ENCODE measurements at places on chromosomes 6 and 20.

DNA sequence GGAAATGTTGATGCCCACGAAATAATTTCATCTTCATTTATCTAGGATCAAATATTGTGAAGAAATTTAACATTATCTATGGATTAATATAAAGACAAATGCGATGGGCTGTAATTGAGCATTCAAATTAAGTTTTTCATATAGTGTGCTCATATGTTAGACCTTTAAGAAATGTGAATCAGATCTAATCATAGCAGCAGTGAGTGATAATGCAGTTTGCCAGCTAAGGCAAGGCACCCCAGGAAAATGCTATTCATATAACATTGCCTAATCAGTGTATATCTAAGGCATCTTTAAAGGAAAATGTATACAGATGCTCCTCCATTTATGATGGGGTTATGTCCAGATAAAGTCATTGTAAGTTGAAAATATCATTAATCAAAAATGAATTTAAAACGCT is 135.2 kb downstream of the KCNQ5 start:
- DNase-seq = no peak

DNA sequence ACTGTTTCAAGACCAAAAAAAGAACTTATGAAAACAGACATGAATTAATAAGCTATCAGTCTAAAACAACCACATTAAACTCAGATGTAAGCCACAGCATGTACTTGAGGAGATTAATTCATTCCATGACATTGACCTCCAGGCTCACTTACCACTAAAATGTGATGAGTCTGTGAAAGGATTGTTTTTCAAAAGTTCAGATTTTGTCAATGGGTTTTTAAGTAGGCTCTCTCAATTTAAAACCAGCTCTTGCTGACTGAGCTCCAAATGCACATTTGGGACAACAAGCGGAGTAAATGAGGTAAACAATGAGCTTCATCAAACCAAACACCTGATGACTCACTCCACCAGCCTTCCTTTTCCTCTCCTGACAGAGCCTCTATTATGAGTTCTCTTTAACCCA is 197.0 kb downstream of the SIM1 start:
- DNase-seq = no peak

- DNase-seq = peak; percentile 39
Measured at GRCh38 chr6:32973144-32974015, 5.0 kb downstream of the BRD2 start.

DNA sequence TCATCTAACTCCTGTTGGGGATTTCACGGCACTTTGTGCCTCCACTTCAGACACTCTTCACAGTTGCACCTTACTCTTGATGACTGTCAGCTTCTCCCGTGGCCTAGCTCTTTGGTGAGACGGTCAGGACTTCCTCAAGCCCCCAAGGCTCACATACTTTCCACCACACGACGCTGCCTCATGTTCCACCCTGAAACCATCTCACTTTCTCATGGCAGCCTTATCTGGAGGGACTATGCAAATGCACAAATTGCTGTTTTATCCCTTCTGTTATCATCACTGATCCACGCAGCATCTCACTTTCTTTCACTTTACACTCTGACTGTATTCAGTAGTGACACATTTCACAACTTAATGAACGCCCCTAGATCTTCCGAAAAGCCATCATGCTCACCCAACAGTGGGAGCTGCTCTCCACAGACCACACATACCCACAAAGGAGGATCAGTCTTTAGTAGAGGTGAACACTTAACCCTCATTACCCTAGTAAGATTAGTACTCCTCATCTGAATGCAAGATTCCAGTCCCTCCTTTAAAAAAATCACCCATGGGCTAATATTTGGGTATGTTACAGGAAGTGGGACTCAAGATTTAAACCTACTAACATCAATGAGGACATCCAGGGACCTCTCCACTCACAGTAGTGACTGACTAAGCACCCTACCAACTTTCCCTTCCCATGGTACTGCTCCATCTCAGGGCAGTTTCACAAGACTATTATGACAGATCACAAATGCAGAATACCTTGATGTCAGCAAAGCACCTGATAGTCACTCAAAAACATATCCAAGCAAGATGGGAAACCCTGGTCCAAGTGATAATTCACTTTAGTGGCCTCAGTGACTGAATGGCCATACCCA is 35.4 kb downstream of the FYN start:
- no peak for DNase-seq

GRCh38 chr20:50169329-50169823 is 15.9 kb upstream of the PEDS1 start:
- DNase-seq = peak; percentile 74

DNA sequence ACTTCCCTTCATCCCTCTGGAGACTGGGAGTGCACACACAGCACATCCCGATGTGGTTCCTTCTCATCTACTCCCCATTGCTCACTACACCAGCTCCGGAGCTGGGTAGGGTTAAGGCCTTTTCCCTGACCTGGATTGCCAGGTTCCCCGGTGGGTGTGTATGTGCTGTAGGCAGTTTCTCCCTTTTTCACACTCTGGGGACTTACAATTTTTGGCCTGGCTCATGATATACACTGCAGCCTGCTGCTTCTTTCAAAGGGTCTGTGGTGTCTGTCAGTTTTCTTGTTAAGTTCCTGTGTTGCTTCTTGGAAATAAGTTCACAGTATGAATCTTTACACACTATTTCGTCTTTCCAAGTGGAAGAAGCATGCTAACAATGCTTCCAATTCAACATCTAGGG is 405.5 kb downstream of the UTRN start:
- no peak for DNase-seq

DNA sequence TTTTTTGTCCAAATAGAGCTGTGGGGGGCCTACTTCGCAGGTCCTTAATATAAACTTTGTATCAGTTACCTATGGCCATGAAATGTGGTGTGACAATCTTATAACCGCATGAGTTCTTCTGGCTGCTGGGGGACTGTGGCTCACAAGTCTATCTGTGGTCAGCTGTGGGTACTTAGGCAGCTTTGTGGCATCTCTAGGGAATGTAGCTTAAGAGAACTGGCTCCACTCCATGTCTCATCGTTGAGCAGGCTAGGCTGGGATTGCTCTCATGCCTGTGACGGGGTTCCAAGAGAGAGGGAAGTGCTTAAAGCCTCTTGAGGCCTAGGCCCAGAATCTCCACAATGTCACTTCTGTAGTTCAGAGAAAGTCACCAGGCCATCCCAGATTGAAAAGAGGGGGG is 140.5 kb downstream of the BTBD3 start:
- DNase-seq = no peak

DNA sequence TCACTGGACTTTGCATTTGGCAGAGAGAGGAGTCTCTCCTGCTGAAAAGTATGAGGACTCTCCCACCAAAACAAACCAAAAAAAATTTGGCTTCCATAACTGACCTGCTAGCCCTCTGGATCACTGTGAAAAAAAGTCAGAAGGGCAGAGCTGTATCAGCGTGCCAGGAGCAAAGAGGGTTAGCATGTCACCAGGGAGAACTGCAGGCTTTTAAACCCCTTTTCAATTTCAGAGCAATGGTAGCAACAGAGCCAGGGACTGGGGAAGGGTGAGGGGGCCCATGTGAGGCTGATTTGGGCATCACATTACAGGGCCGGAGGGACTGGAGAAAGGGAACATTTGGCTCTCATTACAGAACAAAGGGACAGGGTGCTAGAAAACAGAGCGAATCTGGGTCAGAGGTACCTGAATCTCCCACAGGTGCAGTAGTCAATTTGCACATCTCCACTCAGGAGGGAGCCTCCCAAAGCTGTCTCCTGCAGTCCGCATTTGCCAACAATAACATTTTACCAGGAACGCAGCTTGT is 185.7 kb upstream of the EYA4 start:
- DNase-seq = no peak

DNA sequence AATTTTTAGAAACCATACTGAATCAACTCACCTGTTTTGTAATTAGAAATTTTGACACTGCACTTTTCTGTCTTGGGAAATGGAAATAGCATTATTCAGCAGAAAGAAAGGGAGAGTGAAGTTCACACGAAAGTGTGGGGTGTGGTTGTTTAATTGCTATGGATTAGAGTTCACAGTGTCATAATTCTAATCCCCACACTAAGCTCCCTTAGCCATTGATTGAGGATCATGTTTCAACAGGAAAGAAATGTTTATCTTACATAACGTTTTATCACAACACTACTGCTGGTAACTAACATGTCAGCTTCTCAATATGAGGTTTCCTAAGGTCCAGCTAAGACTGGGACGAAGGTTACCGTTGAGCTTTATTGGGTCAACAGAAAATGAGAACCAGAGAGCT is 31.4 kb upstream of the GSTA5 start:
- no peak for DNase-seq

DNA sequence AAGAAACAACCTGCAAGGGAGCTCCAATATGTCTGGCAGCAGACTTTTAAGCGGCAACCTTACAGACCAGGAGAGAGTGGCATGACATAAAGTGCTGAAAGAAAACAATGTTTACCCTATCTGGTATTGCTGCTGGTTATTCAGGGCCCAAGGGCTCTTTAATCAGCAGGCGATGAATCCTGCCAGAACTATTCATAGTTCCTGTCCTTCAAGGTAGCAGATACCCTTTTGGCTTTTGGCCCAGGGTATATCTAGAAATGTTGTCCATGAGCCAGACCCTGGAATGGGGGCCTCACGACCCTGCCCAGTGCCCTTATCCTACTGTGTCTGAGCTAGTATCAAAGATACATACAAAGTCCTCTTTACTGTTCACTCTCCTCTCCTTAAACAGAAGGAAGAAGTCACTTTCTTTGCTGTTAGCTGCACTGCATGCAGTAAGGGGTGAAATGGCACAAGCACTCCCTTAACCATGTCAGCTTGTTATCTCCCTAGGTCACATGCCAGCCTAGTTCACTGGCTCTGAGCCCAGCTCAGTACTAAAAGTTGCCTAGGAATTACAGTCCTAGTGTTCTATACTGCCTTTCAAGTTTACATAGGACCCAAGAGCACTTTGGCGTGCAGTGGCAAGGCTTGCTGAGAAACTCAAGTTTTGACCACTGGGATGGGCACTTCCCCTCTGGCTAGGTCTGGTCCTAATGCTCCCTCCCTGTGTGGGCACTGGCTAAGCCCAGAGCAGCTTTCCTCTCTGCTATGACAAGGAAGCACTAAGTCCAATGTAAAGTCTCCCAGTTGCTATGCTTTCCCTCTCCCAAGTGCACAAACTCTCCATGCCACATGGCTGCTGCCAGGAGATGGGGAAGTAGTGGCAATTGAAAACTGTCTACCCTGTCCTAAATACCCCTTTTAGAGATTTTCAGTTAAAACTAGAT is 122.0 kb downstream of the HTR1B start:
- DNase-seq = peak; percentile 25

DNA sequence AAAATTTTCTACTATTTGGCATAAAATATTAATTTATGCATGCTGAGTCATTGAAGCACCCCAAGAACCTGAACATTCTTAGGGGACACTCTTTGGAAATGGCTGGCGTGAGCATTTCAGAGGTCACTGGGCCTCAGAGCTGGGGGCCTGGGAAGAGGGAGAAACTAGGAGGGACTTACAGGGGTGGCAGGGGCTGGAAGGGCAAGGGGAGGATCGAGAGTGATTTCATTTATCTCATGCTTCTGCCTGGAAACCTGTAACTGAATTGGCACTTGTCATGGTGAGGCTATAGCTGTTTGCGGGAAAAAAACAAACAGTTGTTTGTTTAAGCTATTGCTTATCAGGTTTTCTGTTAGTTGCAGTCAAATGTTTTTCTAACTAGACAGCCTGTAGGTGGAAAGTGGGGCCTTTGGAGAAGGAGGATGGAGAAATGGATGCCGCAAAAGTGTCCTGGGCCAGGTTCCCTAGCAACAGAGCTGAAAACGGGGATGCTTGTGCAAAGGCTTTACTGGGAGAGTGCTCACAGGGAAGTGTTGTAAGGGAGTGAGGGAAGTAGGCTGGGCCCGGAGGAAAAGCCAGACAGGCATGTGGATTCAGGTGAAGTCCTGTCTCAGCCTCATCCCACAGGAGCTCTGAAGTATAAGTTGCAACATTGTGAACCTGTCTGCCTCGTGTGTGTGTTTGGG is 36.4 kb upstream of the KAT14 start:
- DNase-seq = no peak

GRCh38 chr6:16936893-16937292 is 165.0 kb upstream of the STMND1 start:
- DNase-seq = no peak

DNA sequence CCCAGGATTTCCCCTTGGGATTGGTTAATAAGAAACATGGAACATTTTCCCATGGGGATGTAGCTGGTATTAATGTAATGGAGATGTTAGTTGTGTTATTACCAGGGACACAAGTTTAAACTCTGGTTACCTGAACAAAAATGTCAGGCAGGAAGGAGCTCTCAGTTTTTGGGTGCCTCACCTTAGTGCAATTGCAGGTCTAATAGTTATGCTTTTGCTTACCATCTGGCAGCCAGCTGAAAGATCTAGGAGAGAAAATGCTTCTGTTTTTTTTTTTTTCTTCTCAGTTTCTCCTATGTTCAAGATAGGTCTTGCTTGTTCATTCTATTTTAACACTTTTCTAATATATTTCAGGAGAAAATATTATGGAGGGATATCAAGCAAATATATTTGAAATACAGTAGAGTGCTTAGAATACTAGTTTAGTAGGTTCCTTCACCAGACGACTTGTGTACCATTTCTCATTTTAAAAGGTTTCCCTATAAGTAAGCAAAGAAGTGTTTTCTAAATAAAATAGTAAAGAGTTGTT is 4.2 kb upstream of the UBE2J1 start:
- no peak for DNase-seq

GRCh38 chr20:10922941-10923340 is 249.1 kb upstream of the JAG1 start:
- DNase-seq = no peak

- peak; percentile 42 for DNase-seq
Measured at GRCh38 chr6:27630727-27631608, 158.1 kb upstream of the ZNF184 start.

- peak; percentile 86 for DNase-seq
Measured at GRCh38 chr6:14270925-14271788, 153.6 kb downstream of the CD83 start.

- DNase-seq = no peak
Measured at GRCh38 chr6:167697316-167697715, 129.4 kb upstream of the AFDN start.

GRCh38 chr20:46735436-46735835 is 26.0 kb downstream of the SLC2A10 start:
- no peak for DNase-seq

GRCh38 chr6:3943331-3943765 is 94.2 kb downstream of the FAM50B start:
- DNase-seq = peak; percentile 89

GRCh38 chr20:42907730-42908129 is 282.0 kb downstream of the PTPRT start:
- DNase-seq = no peak

DNA sequence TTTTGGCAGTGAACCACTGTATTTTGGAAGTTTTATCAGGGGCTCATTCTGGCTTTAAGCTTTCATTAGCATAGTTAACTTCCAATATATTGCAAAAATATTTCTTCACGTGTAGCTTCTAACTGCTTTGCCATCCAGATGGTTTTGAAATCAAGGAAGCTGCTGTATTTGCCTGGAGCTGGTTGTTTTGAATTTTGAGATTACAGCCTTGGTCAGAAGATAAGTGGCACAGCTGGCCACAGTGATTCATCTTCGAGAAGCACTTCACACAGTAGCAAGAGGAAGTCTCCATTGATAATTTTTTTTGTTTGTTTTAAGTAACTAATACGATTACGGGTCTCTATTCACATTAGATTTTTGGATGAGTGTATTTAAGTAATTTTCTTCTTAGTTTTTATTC is 3.8 kb downstream of the APCDD1L start:
- DNase-seq = peak; percentile 35

GRCh38 chr6:55994531-55994930 is 119.1 kb upstream of the BMP5 start:
- no peak for DNase-seq

GRCh38 chr6:6039946-6040509 is 33.3 kb upstream of the NRN1 start:
- no peak for DNase-seq

GRCh38 chr6:35244551-35244950 is 15.0 kb upstream of the ZNF76 start:
- DNase-seq = no peak
